Activated T-helper 1 cell treated with anti-CD3 and anti-CD28 coated beads, Interleukin-2, amount 50 U/mL, for 16 hours (primary cell): ENCODE measurements at places on chromosomes 1 and 21.

- no peak for DNase-seq
These were observed 336.1 kb upstream of the ZP4 start for GRCh38 chr1:238226810-238227209.

DNA sequence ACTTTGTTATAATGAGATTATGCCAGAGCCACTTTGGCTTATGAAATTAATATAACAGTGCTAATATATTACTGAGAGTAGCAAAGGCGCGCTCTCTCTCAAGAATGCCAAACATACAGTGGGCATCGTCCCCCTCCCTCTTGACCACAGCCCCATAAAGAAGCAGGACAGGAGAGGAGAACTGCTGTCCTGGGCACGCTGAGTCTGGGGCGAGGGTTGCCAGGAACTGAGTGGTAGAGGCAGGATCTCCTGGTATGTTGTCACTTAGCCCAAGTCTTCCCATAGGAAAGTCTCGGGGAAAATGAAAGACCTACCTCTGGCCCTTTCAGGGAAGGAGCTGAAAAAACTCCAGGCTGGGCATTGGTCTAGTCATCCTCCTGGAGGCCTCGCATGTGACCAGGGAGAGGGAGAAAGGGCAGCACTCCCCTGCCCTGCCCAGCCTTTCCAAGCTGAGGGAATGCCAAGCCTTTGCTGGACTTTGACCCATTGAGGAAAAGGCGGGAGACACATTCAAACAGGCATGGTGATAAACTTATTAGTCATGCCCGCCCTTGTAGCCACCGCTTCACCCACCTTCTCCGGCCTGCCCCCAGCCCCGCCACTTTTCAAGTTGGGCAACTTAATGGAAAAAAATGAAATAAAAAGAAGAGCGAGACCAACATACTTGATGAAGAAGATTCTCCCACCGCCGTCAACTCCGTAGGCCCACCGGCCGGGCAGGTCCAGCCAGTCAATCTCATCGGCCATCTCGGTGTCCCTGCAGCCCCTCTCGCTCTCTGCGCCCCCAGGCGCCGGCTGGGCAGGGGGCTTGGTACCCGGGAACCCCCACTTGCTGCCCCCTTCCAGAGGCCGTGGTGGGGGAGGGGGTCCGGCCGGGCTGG lies 17.4 kb upstream of the PLEKHA6 start:
- DNase-seq: no peak

DNA sequence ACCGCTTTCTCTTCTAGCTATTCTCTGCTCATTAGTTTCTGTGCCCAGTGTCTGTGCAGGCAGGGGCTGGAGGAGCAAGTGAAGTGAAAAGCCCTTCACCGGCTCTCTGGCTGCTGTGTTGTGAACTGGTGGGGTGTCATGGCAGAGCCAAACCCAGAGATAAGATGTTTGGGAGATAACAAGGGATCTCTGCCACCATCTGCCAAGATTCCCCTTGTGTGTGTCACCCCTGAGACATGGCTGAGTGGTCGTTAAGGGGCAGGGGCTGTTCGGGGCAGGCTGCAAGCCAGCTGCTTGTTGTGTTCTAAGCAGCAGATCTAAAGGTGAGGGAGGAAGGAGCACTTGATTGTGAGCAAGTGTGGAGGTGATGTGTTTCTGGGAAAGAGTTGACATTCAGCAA lies 24.5 kb downstream of the CNIH3 start:
- DNase-seq: no peak

- no peak for DNase-seq
These were observed 7.5 kb downstream of the GSTM3 start for GRCh38 chr1:109733236-109733870.

GRCh38 chr1:87805666-87806378 lies 477.1 kb downstream of the LMO4 start:
- DNase-seq: no peak

- no peak for DNase-seq
These were observed 16.0 kb upstream of the POU3F1 start for GRCh38 chr1:38062361-38063288.

DNA sequence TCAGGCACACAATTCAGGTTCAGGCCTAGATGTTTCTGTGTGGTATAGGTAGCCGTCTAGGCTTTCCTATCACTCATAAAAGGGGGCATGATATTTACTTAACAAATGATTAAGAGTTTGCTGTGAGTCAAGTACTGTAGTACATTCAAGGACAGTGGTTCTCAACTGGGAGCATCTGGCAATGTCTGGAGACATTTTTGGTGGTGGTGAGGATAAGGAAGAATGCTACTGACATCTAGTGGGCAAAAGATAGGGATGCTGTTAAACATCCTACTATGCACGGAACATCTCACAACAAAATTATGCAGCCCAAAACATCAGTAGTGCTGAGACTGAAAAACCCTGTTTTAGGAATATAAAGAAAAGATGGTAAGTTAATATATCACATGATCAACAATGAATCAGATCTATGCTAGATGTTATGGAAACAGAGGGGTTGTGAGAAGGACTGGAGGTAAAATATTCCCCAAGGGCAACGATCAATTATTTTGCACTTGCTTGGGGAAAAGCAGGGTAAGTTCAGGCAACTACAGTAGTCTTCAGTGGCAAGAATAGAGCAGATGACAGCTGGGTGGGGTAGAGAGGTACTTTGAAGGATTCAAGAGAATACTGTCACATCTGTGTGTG lies 4.9 kb downstream of the DNTTIP2 start:
- no peak for DNase-seq

DNA sequence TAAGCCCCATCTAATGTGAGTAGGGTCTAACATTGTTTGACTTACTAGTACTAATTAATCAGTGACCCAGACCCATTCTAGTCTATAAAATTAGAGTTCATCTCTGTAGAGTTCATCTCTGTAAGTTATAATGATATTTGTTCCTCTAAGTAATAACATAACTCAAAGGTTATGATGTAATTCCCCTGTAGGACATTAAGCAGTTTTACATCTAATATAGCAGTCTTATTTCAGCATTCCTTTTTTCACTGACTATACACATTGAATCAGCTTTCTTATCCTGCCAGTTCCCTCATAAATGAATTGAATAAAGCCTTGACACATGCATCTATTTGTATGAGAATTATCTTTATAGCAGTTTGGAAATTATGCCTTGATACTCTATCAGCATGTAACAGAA lies 90.9 kb downstream of the SH3GLB1 start:
- DNase-seq: no peak

DNA sequence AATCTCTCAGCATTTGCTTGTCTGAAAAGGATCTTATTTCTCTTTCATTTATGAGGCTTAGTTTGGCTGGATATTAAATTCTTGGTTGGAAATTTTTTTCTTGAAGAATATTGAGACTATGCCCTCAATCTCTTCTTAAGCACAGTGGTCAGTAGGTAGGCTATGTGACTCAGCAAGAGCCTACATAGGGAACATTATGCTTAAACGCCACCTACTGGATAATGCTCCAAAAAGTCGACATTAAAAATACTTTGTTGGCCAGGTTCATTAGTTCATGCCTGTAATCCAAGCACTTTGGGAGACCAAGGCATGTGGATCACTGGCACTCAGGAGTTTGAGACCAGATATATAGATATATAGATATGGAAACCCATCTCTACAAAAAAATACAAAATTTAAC lies 678.0 kb upstream of the USP24 start:
- DNase-seq: no peak

DNA sequence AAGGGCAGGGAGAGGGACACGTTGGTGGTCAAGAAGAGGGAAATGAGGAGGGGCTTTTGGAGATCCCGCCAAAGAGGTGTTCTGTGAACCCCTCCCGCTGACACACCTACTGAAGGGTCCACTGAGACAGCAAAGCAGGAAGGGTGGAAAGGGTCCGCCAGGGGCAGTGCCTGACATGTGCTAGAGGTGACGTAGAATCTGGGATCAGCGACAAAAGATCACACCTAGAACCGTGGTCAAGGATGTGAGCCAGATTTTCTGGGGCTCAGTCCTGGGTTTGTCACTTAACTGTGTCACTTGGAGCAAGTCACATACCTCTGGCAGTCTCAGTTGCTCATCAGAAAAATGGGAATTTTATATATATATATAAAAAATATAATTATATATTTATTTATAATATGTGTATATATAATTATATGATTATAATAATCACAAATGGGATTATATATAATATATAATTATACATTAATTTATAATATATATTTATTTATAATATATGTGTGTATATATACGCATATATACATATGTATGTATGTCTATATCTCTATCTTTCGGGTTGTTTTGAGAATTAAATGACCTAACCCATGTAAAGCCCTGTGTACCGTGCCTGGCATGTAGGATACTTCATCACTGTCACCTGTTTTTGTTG lies 35.0 kb upstream of the ATP5PO start:
- no peak for DNase-seq

DNA sequence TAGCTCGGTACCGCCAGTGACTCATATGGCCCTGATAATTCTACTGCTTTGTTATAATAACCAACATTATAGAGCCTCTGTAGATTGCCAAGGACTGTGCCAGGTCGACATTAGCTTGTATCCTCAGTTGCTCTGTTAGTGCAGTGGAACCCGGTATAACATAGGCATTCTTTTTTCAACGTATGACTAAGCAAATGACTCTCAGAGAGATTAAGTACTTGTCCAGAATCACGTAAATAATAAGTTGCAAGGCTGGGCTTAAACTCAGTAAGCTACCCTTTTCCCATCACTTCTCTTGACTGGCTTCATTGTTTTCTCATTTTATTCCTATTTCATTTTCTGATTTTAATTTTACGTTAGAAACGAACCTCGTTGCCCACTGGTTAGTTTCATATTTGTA lies 85.1 kb downstream of the UBE4B start:
- DNase-seq: no peak

DNA sequence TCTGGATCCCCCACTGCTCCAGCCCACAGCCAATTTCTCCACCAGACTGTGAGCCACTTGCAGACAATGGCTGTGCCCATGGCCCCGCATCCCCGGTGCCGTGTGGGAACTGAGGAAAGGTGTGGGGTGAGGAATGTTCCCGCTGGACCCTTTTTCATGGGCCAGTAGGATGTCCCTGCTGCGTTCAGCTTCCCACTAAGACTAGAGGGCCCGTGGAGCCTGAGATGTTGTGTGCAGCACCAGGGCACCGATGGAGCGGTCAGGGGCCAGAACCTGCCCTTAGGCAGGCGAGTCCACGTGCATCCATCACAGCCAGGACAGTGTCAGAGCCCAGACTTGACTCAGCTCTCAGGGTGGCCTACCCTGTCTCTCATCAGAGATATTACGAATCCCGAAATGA lies 105.7 kb upstream of the COL6A1 start:
- no peak for DNase-seq
